ENCODE measurements at places on chromosomes 2 and 18. TPM values are rescaled to one million over a fixed set of nuclear protein-coding genes. Genes with fewer than 3 reads are reported as not detected.

GRCh38 chr2:165792104-165792454 is 2.0 kb downstream of the GALNT3 start:
- H3K4me1 ChIP-seq, result peaks cover 12% of the 10 kb centered on the region
- H3K4me3 ChIP-seq, result no peak overlapping the region
- peaks cover 23% of the 10 kb centered on the region for H3K27me3 ChIP-seq
- no peaks in the 10 kb centered on the region for H3K36me3 ChIP-seq
- no peak for DNase-seq

- H3K27ac ChIP-seq, result no peak overlapping the region
- H3K4me1 ChIP-seq, result peaks cover 9% of the 10 kb centered on the region
- no peak for DNase-seq
- no peak overlapping the region for H3K4me3 ChIP-seq
- H3K27me3 ChIP-seq, result no peaks in the 10 kb centered on the region
- H3K36me3 ChIP-seq, result no peaks in the 10 kb centered on the region
Measured at GRCh38 chr2:205776139-205776538, 93.8 kb downstream of the NRP2 start.

DNA sequence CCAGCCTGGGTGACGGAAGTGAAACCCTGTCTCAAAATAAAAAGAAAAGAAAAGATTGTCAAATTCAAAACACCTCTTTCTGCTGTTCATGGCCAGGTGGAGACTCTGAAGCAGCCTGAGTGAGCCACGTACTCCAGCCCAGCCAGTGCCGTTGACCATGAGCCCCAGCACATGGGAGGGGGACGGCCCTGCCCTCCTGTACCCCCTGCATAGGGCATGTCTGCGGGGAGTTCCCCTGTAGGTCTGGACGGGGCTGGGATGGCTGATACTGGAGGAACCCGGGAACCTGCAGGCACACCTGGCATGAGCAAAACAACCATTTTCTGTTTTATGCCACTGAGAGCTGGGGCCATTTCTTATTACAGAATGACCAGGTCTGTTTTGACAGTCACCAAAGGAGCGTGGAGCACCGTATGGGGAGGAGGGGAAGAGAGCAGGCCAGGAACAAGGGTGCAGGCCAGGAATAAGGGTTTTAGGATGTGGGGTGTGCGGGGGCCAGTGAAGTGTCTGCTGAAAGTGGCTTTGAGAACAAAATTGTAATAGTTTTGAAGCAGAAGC is 30.1 kb downstream of the TMEM18 start:
- no peaks in the 10 kb centered on the region for H3K36me3 ChIP-seq
- no peak for DNase-seq
- no peak overlapping the region for H3K27ac ChIP-seq
- no peaks in the 10 kb centered on the region for H3K27me3 ChIP-seq
- no peaks in the 10 kb centered on the region for H3K4me1 ChIP-seq
- H3K4me3 ChIP-seq, result no peak overlapping the region

DNA sequence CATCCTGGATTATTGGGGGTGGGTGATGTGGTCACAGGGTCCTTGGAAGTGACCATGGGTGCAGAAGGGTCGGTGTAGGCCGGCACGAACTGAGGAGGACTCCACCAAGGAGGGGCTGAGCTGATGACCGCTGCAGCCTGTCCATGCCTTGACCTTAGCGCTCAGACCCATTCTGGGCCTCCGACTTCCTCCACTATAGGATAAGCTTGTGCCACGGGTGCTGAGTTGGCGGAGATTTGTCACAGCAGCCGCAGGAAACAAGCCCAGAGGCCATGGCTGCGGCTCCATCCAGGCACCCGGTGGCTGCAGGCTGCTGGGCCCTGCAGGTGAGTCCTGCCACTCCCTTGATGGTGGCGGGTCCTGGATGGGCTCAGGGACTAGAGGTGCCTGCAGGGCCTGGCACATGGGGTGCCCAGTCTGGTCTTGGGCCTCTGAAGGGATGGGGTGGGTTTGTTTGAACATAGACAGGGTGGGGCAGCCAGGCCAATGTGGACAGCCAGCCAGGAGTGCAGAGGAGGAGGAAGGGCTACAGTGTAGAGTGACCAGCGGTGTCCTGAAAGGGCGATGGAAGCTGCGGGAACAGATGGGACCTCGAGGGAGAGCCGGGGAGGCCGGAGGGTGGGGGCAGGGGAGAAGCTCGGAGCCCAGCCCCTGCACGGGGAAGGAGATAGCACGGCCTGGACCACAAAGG is 84.8 kb downstream of the SEPTIN10 start:
- peaks cover 5% of the 10 kb centered on the region for H3K27me3 ChIP-seq
- no peaks in the 10 kb centered on the region for H3K36me3 ChIP-seq
- no peak overlapping the region for H3K27ac ChIP-seq
- no peaks in the 10 kb centered on the region for H3K4me1 ChIP-seq
- H3K4me3 ChIP-seq, result no peak overlapping the region

DNA sequence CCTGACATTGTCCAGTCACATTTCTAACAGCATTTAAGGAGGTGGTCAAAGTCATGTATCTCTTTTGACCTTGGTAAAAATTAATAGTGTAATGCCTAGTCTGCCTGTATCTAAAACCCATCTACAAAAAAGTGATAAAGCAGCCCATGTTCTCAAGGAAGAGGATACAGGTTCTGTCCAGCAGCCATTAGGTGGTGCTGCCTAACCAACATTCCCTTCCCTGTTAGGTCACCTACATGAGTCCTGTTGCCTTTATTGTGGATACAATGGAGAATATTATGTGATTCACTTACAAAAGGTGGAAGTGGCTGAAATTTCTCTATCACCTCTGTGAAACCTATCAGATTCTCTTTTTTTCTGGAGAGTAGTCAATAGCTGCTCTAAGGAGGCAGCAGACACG is 52.5 kb downstream of the AQP4 start:
- H3K4me1 ChIP-seq, result no peaks in the 10 kb centered on the region
- H3K4me3 ChIP-seq, result no peak overlapping the region

INHBB gene
- total RNA-seq, result 1.8 TPM

SUPT7L gene
- 30.2 TPM for total RNA-seq

PLB1 gene
- 0.80 TPM for total RNA-seq

CPO gene
- not detected for total RNA-seq

GRCh38 chr2:45169339-45170190 is 160.3 kb upstream of the SIX2 start:
- peaks cover 9% of the 10 kb centered on the region for H3K4me1 ChIP-seq
- H3K4me3 ChIP-seq, result peak overlapping the region; percentile 61
- no peaks in the 10 kb centered on the region for H3K36me3 ChIP-seq
- H3K27me3 ChIP-seq, result peaks cover 13% of the 10 kb centered on the region

MC4R gene
- not detected for total RNA-seq

ANTXR1 gene
- 10.7 TPM for total RNA-seq

DNA sequence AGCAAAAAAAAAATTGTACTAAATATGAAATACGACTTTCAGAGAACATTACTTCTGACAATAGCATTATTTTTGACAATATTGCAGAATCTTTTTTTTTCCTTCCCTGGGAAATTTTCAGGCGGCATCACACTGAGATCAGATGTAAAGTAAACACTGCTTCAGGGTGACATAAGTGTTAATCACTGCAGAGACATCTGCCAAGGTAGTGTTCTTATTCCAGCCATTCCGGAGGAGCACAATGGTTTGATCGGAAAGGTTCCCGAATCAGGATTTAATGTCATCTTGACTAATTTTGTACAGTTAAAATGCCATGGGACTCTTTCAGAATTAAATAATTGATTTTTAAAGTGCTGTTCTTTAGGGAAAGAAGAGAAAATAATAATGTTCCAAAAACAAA is 56.7 kb upstream of the ZNF236 start:
- H3K27ac ChIP-seq, result no peak overlapping the region
- no peaks in the 10 kb centered on the region for H3K36me3 ChIP-seq
- H3K4me1 ChIP-seq, result no peaks in the 10 kb centered on the region
- H3K4me3 ChIP-seq, result no peak overlapping the region
- no peak for DNase-seq
- H3K27me3 ChIP-seq, result no peaks in the 10 kb centered on the region

GRCh38 chr2:159737917-159738296 is 25.6 kb downstream of the MARCHF7 start:
- H3K27me3 ChIP-seq, result no peaks in the 10 kb centered on the region
- peaks cover 22% of the 10 kb centered on the region for H3K36me3 ChIP-seq
- peaks cover 17% of the 10 kb centered on the region for H3K4me1 ChIP-seq

PLCL1 gene
- 3.4 TPM for total RNA-seq

CCDC141 gene
- total RNA-seq, result not detected

EVX2 gene
- not detected for total RNA-seq

TXNL1 gene
- 81.2 TPM for total RNA-seq

ERICH2 gene
- not detected for total RNA-seq

DNA sequence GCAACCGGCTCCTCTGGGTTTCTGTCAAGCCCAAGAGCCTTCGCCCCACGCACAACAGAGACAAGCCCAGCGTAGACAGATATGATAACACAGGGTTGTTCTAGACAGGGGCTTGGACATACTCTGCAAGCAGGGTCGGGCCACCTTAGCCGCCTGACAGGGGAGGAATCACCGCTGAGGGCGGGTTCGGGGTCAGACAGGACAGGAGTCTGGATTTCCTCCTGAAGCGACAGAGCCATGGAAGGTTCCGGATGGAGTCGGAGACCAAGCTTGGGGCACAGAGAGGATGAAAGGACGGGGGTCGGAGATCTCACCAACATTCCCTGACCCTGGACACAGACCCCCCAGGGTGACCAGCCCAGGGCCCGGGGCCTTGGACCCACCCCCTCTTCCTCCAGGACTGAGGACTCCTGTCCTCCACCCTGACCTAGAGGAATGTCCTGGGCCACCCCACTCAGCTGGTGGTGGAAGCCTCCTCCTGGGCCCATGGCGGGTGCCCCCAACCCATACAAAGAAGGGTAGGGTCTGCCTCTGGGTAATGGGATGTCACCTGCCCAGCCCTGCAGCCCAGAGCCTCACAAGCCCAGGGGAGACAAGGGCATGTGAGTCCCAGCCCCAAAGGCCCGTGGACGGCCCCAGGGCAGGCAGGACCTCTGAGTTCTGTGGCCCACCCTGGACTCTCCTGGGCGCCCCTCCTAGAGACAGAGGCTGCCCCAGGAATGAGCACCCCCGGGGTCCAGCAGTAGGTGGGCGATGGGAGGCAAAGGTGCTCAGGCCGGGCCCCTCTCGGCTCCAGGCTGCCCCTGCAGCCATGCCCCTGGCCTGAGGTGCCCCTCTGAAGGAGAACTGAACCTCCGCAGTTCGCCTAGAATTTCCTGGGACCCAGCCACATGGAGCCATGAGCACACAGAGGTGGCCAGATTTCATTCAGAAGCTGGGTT is 44.1 kb upstream of the GPC1 start:
- H3K27me3 ChIP-seq, result no peaks in the 10 kb centered on the region
- no peak overlapping the region for H3K27ac ChIP-seq
- H3K4me1 ChIP-seq, result peaks cover 10% of the 10 kb centered on the region
- H3K36me3 ChIP-seq, result no peaks in the 10 kb centered on the region
